ENCODE measurements at places on chromosomes 3 and 15. TPM values are rescaled to one million over a fixed set of nuclear protein-coding genes. Genes with fewer than 3 reads are reported as not detected.

GRCh38 chr15:78614021-78614420 is 6.8 kb downstream of the CHRNA3 start:
- no peak for DNase-seq

- DNase-seq: no peak
These were observed 41.8 kb upstream of the GOLM2 start for GRCh38 chr15:44246521-44247268.

DNA sequence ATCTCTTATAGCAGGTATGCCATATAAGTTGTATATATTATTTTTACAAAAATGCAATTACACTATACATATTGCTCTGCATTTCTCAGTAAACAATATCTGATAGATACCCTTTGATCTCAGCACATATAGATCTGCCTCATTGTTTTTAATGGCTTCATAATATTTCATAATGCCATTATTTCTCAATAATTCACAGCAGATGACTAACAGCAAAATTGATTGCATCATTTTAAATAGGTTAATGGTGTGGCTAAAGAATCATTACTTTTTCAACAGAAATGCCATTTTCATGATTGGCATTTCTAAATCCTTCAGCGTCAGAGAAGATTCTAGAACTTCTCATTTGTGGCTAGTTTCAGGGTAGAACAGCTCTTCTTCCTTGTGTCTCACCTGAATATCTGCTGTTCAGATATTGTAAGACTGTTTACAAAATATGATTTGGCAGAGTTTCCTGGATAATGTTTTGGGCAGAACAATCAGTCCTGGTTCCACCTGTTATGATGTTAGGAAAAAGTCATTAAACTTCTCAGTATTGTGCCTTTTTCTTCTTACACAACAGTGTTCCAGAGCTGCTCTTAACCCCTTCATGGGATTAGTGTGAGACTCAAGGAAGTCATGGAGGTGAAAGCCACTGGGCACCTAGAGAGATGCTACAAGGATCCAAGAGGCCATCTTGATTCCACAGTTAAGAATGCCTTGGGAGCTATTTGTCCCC is 397.6 kb upstream of the THBS1 start:
- no peak for DNase-seq

- peak; percentile 52 for DNase-seq
These were observed 5.3 kb downstream of the CLK3 start for GRCh38 chr15:74620636-74621545.

DNA sequence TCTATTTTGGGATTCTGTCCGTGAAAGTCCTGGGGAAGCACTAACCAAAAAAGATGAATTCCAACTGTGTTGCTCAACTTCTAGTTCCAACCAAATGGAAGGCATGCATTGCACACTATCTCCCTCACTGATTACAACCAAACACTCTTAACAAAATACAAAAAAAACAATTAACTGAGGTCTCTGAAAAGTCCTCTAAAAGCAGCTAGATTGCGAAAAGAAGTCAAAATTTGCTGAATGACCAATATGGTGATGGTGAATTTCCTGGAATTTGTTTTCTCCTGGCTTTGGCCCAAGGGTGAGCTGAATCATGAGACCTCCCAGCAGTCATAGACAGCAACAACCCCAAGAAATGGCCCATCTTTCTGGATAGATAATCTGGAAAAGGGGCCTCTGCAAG is 28.3 kb downstream of the CYP19A1 start:
- DNase-seq: no peak

- no peak for DNase-seq
These were observed 53.6 kb upstream of the THRB start for GRCh38 chr3:24548278-24548677.

GRCh38 chr15:91284758-91285466 is 184.9 kb downstream of the SV2B start:
- no peak for DNase-seq

DNA sequence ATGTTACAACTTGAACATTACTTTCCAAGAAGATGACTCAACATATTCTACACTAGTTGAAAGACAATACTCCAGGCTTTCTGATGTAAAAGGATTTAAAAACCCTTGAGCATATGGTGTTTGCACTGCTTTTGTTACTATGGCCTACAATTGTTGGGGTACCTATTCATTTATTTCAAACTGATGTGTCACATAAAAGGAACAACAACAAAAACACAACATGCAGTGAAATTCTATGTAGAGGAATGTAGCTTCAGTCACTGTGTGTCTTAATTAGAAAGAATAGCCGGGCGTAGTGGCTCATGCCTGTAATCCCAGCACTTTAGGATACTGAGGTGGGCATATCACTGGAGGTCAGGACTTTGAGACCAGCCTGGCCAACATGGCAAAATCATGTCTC is 1.6 kb downstream of the SPATA16 start:
- DNase-seq: no peak

- no peak for DNase-seq
These were observed 39.7 kb upstream of the MLF1 start for GRCh38 chr3:158531334-158531733.

The GABRB3 gene
- 2.7 TPM for total RNA-seq

The EIF4E3 gene
- 49.3 TPM for total RNA-seq

The TRH gene
- not detected for total RNA-seq

All from heart right ventricle (tissue), 16 donors.